ENCODE measurements at places on chromosomes 4 and X. TPM values are rescaled to one million over a fixed set of nuclear protein-coding genes. Genes with fewer than 3 reads are reported as not detected.

DNA sequence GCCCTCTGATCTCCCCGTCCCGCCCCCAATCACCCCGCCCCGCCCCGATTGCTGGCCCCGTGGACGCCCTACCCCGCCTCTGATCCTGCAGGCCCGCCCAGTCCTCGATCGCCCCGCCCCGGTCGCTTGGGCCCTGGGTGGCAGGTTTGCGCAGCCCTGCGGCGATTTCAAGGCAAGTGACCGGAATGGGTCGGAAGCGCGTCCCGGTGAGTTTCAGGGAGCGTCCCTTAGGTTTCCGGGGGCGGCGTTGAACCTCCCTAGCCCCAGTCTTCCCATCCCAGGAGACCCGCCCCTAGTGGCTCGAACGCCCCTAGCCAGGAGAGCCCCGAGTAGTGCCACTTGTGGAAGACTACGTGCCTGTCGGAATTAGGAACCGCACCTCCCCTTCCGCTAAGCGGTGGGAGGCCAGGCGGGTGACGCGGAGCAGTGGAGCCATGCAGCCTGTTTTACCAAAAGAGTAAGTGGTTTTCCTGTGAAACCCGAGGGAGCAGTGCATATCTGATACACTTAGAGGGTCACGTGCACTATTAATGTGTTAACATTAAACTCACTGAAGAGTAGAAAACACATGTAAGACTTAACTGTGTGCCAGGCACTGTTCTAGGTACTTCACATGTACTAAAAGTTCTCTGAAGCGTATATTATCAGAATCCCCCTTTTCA, 354 bp upstream of the TEC start:
- DNase-seq = peak; percentile 88

The ZNF330 gene
- total RNA-seq = 39.5 TPM

- DNase-seq = no peak
Measured at GRCh38 chr4:108693211-108693610, 42.8 kb downstream of the OSTC start.

- DNase-seq = no peak
Measured at GRCh38 chr4:172692701-172693100, 475.9 kb upstream of the GALNT7 start.

The ZBTB49 gene
- 7.9 TPM for total RNA-seq
